ENCODE measurements at places on chromosomes 11 and 22.

DNA sequence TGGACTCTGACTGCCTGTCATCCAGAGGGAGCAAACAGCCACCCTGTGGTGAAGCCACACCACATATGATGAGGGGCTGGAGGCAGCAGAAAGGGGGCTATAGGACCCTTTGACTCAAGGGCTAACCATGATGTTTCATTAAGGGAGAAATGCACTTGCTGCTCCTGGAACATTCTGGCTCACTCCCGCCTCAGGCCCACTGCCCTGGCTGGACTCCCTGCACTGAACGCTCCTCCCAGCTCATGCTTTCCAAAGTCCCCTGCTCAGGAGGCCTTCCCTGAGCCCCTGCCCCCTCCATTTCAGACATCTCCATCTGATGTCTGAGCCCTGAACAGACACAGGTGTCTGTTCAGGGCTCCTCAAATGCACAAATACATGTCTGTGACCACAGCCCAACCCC is 69.1 kb downstream of the CDKN1C start:
- DNase-seq, result no peak

GRCh38 chr11:118882491-118882890 is 1.2 kb upstream of the CXCR5 start:
- DNase-seq, result no peak

DNA sequence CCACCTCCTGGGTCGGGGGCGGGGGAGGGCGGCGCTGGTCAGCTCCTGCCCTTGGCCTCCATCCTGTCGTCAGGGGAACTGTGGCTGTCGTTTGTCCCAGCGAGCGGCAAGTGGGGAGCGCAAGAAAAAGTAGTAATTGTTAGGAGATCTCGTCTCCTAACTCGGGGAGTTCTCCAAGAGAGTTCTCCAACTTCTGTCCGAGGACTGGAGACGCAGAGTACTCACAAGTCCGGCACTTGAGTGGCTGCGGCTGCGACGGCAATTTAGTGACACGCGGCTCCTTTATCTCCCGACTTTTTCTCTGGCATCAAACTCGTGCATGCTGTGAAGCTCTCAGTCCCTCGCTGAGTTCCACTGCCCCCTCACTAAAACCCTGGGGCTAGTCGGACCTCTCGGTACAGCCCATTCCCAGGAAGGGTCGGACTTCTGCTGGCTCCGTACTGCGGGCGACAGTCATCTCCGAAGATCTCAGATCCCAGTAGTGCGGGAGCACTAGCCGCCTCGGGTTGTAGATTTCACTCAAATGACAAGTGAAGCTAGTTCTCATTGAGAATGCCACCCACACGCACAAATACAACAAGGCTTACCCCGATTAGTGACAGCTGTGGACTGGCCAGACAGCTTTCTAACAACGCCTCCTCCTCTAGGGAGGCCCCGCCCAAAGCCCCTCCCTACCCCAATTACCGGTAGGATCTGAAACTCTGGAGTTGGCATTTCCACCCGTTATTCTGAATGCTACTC is at the start of gene PGR:
PGR (minus strand) TSS at position 611 of the 741 bp plus-strand sequence. CDS start 743 bp downstream, outside the sequence.
- DNase-seq, result no peak

- DNase-seq, result no peak
These were observed 1475.2 kb downstream of the TBC1D22A start for GRCh38 chr22:48237466-48238283.

- no peak for DNase-seq
These were observed 283.0 kb downstream of the DDX10 start for GRCh38 chr11:108947654-108948570.
